ENCODE measurements at places on chromosomes 2 and 18.
A peak's percentile ranks its signal among the peaks of the same experiment; 100 is the strongest.

DNA sequence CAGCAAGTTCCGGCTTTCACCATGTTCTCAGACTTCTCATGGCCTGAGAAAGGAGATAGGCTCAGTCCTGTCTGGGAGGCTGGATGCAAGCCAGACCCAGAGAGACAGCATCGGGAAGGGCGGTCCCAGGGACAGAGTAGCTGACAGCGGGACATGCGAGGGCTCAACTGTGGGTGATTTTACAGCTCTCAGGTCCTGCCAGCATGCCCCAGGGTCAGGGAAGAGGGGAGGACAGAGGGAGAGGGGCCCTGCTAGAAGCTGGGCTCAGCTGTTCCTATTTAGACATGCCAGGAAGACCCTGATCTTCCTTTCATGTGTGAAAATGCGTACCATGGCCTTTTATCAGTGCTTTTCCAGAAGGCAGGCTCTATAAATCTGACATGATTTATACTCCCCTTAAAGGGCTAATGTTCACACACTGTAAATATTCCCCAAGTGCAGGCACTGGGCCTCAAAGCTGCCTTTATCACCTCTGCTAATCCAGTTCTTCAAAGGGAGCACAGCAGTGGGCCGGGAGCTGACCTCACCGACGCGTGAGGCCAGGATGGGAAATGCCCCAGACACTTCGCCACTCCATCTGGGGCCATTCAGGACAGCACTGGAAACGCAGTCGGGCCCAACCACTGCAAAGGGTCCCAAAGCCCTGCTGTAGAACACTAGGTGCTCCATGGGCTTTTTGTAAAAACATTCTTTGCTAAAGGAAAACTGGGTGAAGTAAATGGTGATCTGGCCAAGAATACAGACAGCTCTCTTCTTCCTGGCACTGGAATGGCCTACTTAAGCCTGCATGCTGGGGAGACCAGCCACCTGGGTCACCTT is 96.1 kb upstream of the LMAN1 start:
- peak; percentile 52 for DNase-seq

GRCh38 chr2:207815254-207815653 is 45.5 kb upstream of the FZD5 start:
- DNase-seq = no peak

DNA sequence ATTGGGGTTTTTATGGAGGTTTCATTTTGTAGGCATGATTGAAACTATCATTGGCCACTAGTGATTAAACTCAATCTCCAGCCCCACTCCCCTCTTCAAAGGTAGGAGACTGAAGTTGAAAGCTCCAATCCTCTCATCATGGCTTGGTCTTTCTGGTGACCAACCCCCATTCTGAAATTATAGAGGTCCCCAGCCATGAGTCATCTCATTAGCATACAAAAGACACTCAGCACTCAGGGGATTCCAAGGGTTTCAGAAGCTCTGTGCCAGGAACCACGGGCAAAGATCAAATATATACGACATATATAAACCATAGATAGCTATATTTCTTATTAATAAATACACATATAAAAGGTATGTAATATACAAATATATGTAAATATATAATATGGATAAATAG is 256.0 kb upstream of the POU3F3 start:
- DNase-seq = no peak

- peak; percentile 58 for DNase-seq
Observed at GRCh38 chr2:37350034-37350433, 5.6 kb downstream of the QPCT start.

- DNase-seq = no peak
Observed at GRCh38 chr2:157052685-157053224, 204.8 kb upstream of the GALNT5 start.

- no peak for DNase-seq
Observed at GRCh38 chr2:109370399-109371035, 241.5 kb downstream of the SH3RF3 start.

- DNase-seq = no peak
Observed at GRCh38 chr2:169041594-169041993, 10.5 kb upstream of the ABCB11 start.

GRCh38 chr2:217634871-217635270 is 367.9 kb downstream of the TNS1 start:
- DNase-seq = no peak

DNA sequence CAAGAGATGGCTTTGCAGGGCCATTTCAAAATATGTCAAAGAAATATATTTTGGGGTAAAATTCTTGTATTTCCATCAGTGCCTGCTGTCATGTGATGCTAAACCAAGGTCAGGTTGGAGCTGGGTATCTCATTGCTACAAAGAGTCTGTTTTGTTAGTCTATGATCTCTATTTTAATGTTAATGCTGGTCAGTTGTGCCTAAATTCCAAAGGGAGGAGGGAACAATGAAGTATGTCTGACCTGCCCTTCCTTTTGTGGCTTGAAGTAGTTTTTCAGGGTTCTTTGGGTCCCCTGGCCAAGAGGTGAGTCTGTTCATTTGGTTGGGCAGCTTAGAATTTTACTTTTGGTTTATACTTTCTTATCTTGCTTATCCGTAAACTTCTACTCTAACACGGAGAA is 61.6 kb upstream of the DYNAP start:
- no peak for DNase-seq

GRCh38 chr2:43643680-43644079 is 6.6 kb downstream of the PLEKHH2 start:
- no peak for DNase-seq

GRCh38 chr2:239869272-239870155 is 155.6 kb downstream of the NDUFA10 start:
- DNase-seq = no peak

DNA sequence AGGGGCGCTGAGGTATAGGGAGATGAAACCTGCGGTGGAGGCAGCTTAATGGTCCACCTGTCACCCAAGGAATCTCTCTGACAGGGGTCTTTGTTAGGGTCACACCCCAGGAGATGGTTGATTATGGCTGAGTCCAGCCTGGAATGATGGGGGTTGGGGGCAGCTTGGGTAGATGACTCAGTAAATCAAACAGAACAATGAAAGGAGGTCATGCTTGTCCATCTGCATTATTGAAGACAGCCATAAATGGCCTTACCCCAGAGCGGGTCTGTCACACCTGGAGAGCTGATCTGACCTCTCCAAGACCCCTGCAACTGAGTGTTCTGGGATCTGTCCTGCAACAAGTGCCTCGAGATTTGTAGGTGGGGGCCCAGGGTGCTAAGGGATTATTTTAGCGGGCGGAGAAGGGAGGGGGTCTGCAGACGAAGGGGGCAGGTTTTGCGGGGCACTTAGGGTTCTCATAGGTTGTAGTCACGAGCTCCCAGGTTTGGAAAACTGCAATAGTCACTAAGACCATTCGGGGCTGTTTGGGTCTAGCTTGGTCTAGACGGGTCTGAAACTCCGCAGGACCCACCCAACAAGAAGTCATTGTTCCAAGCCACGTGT is 771 bp upstream of the IGFBP2 start:
- no peak for DNase-seq

- DNase-seq = no peak
Observed at GRCh38 chr2:15299904-15300520, 261.1 kb downstream of the NBAS start.

DNA sequence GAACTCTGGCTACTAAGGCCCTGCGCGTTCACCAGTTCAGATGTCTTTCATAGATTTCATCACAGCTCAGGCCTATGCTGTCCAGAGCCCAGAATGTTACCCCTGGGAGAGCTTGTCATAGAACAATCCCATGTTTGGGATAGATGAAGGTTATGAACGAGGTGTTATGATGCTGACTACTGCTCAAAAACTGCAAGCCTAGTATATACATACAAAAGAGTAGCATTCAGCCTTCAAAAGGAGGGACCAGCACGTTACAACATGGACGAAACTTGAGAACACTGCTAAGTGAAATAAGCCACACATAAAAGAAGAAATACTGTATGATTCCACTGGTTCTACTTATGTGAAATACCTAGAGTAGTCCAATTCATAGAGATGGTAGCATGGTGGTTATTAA is 401.9 kb downstream of the NBAS start:
- no peak for DNase-seq

DNA sequence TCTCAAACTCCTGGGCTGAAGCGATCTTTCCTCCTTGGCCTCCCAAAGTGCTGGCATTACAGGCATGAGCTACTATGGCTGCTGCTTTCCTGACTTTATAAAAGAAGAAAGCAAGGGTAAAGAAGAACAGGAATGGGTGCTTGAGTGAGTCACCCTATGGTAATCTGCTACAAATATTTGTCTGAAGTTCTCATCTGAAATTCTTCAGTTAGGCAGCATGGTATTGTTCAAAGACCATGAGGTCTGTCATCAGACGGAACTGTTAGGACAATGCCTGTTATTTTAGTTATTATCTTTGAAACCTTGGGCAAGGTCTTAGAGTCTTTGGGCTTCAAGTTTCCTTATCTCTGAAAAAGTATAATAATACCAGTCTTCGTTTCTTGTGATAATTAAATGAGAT is 695.8 kb downstream of the RNF144A start:
- DNase-seq = no peak

DNA sequence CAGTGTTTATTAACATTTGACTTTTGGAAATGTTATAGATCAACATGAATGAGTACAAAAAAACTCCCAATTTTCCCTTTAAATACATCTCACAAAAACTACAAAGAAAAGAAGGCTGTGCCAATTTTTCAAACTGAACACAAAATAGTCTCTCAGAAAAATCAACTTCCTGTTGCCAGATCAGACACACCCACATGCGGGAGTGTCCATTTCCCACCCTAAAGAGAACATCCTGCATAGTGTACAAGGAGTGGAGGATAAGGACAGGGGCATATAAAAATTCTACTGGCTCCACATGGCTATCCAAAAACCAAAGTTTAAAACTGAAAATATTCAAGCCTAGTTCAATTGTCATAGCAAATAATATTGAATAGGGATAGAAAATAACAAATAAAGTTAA is 165.3 kb downstream of the ATAD2B start:
- DNase-seq = no peak

DNA sequence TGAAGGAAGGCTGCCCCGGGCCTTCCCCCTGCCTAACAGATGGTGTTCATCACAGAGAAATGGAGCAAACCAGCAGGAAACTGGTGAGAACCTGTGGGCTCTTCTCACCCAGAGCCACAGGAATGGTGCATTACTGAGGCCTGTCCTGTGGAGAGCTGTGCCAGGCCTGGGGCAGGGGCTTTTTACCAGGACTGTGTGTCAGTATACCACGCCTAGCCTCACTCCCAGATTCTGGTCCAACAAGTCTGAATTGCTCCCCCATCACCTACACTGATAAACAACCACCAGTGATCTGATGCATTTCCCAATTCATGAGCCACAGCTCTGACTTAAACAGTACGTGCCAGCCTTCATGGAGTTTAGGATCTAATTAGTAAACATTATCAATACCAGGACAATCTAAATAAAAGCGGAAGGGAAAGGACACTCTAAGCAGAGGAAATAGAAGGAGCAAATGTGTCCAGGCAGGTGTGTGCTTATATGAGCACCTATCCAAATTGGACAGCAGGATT is 8.9 kb upstream of the DGUOK start:
- DNase-seq = no peak

DNA sequence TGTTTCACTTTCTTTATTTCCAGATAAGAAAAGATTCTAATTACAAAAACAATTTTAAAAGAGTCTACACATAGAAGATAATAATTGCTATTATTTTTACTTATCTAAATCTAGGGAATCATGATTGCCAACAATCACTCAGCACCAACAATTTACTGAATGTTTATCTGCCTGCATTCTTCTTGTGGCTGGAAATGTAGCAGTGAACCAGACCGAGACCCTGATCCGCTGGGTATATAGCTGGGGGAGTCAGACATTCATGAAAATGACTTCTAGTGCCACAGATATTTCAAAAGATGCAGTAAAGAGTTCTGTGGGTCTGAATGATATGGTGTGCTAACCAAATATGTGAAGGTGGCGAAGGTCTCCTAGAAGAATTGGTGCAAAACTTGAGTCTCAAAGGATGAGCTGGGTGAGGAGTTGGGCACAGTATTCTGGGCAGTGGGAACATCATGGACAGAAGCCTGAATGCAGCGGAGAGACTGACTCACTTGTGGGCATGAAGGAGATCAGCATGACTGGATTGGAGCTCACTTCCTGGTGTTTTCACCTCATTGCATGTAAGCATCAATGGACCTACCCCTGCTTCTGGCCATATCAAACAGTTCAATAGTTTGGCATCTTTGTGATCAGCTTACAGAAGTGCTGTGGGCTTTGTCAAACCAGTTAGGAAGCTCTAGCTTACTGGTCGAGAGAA is 26.1 kb upstream of the FN1 start:
- no peak for DNase-seq

GRCh38 chr2:238102865-238103264 is 2.7 kb downstream of the ESPNL start:
- DNase-seq = no peak

GRCh38 chr2:227000123-227000522 is 163.9 kb downstream of the COL4A4 start:
- no peak for DNase-seq

GRCh38 chr2:127818794-127819425 is 7.9 kb upstream of the WDR33 start:
- no peak for DNase-seq

DNA sequence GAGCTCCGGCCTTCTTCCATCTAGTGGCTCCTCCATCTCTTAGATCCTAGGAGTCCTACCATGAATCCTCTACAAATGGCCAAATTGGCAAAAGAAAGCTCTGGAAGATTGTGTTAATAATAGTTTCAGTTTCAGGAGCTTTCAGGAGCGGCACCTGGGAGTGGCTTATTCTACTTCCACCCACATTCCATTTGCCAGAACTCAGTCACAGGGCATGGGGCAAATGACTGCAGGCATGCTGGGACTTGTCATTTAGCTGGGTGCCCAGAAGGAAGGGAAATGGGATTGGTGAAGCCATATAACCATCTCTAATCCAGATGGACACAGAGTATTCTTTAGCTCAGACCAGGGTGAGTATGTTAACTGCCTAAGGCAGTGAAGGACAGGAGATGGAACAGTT is 3.6 kb upstream of the LRATD1 start:
- DNase-seq = no peak

DNA sequence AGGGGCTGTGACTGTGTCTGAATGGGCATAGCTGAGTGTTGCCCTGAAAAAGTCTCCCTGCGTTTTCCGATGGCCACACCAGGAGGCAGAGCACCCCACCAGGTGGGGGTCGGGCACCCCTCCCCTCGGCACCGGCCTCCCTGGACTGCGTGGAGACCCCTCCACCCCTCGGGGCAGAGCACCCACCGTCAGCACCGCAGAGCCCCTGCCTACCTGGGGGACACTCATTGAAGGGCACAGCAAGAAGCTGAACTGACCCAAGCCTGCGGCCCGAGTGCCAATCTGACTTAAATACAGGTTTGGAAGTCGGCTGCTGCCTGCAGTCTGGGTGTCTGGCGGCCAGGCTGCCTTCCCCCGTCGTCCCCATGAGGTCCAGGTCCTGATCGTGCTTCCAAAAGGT is 69.9 kb downstream of the KCNG2 start:
- no peak for DNase-seq

DNA sequence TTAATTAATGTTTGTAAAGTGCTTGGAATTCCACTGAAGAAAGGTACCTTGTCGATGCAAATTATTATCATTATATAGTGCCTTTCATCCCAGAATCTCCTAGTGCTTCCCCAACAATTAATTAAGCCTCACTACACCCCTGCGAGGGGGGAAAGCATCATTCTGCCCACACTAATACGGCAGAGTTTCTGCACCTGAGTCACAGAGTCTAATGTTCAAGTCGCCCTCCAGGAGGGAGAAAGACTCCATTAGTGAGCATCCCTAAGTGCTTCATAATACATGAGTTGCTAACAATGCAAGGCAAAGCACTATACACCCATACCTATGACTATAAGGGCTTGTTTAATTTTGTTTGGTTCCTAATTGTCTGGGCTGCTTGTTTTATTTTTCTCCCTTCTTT is 25.4 kb upstream of the NRP2 start:
- no peak for DNase-seq

- peak; percentile 49 for DNase-seq
Observed at GRCh38 chr18:67476585-67476984, 39.9 kb downstream of the DSEL start.

Data from NCI-H82 (cell line).